ENCODE measurements at places on chromosomes 11 and 22.

DNA sequence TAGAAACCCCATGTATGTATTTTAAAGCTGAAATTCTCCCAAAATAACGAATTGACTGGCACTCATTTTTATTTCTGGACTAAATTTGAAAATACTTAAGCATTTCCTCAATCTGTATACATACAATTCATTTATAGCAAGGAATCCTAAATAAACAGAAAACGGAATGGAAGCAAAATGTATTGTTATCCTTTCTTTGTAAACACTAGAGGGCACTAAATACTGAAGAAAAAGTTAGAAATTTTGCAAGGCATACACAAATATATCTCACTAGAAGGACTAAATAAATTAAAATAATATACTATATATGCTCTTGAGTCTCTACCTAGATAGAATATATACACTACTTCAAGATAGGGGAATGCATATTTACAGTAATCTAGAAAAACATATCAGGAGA is 23.1 kb upstream of the ANO5 start:
- DNase-seq = no peak

GRCh38 chr22:31039393-31039792 is 41.7 kb upstream of the SMTN start:
- no peak for DNase-seq

GRCh38 chr22:42080287-42080686 is 787 bp downstream of the SMDT1 start:
- no peak for DNase-seq

- no peak for DNase-seq
These were observed 68.3 kb downstream of the NFAM1 start for GRCh38 chr22:42363892-42364291.

All from right atrium auricular region (tissue), 2 donors.